Prostate gland (tissue), 2 donors: ENCODE measurements at places on chromosomes 7 and 10. TPM values are rescaled to one million over a fixed set of nuclear protein-coding genes. Genes with fewer than 3 reads are reported as not detected.

Gene EBLN1
- total RNA-seq = 1.8 TPM

DNA sequence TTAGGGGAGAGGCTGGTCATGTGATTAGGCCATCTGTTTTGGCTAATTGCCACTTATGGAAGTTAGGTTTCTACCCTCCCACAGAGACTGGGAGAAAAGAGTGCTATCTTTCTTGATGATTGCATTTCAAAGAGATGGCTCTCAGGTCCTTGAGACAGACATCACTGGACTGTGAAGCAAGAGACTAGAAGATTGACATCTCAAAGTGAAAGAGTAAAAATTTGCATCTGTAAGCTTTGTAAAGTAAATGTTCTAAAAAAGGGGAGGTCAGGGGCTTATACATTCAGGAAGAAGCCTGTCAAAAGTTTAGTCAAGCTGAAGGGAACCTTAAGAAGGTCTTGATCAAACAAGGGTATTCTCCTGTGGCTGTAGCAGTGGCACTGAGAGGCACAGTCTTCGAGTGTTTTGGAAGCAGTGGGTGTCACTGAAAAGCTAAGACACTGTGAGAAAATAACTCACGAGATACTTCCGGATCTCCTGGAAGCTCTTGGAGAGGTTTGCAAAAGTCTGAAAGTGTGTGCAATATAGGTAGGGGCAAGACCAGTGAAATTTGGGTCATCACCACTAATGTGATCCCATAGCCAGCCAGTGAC lies 342.1 kb downstream of the PHF14 start:
- DNase-seq = no peak

DNA sequence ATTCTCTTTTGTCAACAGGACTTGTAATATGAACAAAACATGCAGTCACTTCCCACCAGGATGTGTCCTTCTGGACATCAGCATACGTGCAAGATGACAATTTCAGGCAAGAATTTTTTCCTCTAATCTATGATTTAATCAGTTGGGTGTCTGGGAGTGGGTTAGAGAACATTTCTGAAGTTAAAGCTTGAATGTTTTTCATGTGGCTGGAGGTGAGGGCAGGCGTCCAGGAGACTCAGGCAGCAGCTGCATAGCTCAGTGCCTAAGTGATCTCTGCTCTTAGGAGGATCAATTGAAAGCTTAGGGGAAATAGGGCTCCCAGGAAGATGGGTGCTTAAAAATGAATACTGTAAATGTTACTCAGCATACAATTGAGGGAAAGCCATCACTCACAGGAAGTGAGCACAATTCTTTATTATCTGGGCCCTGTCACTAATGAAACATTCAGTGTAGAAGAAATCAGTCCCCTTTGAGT lies 457.6 kb upstream of the KLF6 start:
- no peak for DNase-seq

DNA sequence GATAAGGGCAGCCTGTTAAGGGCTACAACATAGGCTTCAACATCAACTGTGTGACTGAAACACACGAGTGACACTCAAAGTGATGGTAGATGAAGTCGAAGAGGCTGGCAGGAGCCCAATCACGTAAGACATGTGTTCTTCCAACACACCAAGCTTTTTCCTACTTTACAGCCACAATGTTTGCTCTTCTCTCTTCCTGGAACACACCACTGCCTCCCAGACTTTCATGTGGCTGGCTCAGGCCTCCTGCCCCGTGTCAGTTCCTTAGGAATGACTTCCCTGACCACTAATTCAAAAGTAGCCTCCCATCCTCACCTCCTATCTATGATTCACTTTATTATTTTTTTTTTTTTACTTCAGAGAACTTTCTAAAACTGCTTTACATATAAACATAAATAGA lies 209.2 kb downstream of the GPAM start:
- DNase-seq = no peak

Gene FGFR2
- total RNA-seq = 49.7 TPM

Gene FZD8
- total RNA-seq = 14.2 TPM

DNA sequence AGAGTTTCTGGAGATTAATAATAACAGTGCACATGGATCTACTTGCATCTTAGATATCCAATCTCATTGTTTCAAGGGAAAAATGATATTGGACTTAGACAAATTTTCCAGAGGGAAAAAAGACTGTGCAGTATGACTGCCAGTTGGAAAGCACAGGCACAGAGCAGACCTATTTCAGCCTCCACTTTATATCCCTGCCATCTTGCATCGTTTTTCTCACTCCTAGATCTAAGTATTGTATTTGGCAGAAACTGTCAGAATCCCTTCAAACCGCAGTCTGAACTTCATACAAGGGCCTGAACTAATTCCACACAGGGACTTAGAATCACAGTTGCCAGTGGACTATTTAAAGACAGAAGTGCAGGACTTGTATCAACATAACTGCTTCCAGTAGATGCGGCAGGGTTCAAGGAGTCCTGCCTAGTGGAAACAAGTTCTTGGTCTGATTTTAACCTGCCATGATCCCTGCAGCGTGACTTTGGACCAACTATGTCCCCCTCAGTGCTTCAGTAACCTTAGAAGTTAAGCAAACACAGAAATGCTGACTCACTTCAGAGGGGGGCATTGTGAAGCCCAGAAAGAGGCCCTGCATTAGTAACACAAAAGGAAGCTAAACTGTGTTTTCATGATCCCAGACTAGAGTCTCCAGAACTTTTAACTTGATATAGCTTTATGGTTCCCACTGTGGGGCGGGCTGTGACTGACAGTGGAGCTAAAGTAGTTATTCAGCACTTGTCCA lies 95.7 kb upstream of the PALS2 start:
- no peak for DNase-seq

- DNase-seq = no peak
Measured at GRCh38 chr10:131213741-131214505, 97.6 kb downstream of the TCERG1L start.
